ENCODE measurements at places on chromosomes 3 and 15.

- no peak for DNase-seq
Measured at GRCh38 chr3:58490860-58491501, 915 bp upstream of the KCTD6 start.

DNA sequence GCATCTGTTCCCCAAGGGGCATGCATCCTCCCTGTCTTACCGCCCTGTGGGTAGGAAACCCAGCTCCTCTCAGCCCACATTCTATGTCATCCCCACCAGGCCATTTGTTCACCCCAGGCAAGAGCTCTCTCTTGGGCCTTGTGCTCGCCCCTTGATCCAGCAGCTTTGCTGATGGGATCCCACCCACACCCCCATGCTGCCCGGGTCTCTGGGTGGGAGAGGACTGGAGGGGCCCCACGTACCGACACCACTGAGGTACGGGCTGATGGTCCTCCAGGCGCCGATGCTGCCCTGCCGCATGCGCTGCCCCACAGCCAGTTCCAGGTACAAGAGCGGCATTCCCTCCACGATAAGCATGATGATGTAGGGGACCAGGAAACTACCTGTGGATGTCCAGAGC lies 14.5 kb downstream of the SLC6A20 start:
- DNase-seq: no peak

GRCh38 chr3:48702320-48702920 lies 14.6 kb downstream of the IP6K2 start:
- no peak for DNase-seq

- no peak for DNase-seq
Measured at GRCh38 chr15:88019656-88020055, 236.9 kb downstream of the NTRK3 start.

GRCh38 chr15:52799145-52799811 lies 9.1 kb upstream of the ONECUT1 start:
- DNase-seq: no peak

- no peak for DNase-seq
Measured at GRCh38 chr3:154113609-154114008, 7.6 kb upstream of the ARHGEF26 start.

DNA sequence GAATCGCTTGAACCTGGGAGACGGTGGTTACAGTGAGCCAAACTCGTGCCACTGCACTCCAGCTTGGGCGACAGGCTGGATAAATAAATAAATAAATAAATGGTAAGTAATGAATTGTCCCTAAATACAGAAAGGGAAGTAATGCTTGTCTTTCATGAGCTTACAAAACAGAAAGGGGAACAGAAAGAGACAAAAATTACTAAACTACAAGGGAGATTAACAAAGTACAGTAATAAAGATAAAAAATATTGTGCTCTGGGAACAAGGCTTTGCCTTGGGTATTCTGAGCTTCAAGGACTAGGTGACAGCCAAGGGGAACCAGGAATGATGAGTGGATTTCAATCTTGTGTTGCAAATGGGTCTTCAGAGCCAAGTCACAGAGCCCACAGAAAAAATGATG lies 9.2 kb upstream of the HLTF start:
- no peak for DNase-seq

DNA sequence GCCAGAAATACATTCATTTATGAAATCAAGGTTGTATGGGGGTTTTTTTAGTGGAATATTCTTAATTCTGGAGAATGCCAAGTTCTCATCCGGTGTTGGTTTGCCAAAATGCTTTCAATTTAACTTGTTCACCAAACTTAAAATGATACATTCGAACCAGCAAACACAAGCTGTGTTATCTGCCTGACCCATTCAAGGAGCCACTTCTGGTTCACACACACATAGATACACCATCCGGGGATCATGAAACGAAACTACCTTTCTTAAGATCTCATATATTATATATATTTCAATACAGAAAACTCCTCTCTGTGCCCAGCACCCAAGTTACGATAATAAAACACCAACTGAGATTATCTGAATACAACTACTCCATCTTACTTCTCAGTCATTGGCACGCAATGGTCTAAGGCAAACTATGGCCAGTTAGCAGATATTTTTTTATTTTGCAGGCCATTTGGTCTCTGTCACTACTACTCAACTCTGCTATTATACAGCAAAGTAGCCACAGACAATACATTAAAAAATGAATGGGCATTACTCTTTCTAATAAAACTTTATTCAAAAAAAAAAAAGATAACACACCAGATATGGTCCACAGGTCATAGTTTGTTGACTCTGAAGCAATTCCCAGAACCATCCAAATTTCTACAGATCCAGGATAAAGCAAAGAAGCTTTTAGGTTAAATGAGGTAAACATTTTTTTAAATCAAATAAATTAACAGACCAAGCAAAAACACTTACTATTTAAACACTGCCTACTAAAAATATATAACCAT lies 89.6 kb downstream of the TBL1XR1 start:
- DNase-seq: no peak

DNA sequence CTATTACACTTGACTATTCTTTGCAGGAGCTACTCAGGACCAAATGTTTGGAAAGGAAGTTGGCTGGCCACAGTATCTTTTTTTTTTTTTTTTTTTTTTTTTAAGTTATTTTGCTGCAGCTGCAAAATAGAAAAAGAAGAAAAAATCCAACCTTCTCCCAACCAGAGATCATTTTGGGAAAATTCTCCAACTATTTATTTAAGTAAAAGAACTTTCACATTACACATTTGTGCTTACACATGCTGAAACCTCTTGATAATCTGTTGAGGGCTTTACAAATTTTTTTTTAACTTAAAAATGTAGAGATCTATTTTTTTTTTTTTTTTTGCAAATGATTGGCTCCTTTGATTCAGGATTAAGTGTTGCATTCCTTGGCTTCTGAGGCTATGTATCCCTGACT lies 148.0 kb downstream of the POLR2M start:
- DNase-seq: no peak

GRCh38 chr3:72593881-72594397 lies 254.3 kb downstream of the SHQ1 start:
- no peak for DNase-seq

DNA sequence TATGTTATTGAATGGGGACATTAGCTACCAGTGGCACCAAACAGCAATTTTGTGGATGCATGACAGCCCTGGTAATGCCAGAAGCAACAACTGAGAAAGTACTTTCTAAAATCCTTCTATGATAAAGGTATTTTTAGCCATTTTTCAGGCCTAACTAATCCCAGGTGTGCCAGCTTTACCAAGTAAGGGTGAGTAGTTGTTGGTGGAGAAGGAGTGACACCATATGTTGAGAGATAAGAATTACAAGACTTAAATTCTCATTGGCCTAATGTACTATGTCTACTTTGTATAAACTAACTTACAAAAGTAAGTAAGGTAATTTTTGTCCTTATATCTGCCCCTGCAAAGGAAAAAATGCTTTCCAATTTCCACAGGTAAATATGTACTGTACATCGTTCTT lies 4.1 kb upstream of the COX17 start:
- no peak for DNase-seq

DNA sequence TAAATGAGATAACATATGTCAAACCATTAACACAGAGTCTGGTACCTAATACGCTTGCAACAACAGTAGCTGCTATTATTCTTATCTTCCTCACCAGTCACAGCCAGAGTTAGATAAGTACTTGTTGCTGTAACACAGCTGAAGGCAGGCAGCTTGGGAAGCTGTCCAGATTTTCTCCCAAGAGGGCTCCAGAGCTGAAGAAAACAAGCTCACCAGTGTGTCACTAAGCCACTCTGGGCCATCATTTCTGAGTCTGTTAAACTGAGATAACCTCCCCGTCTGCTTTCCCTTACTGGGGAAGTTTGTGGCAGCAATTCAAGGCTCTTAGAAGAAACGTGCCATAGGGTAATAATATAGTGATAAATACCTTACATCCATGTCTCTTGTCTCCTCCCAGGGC lies 226.3 kb downstream of the TAFA4 start:
- DNase-seq: no peak

DNA sequence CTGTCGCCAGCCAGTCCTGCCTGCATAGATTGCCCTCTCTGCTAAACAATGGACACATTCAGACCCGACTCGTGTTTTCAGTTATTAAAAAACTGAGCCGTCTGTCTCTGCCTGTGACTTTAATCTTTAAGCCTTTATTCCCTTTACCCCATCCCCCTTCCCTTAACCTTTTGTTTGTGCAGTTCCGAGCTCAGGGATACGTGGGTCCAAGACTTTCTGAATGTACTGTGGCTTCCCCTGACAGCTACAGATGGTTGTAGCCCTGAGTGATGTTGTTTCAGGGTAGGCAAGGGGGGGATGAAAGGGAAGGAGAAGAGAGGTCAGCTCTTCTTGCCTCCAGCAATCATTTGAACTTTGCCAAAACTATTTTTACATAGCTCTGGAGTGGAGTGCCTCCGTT lies 44.6 kb downstream of the EEFSEC start:
- no peak for DNase-seq

All from activated gamma-delta T cell treated with anti-CD3 and anti-CD28 coated beads, Interleukin-2, amount 50 U/mL, for 16 hours (primary cell).